ENCODE measurements at places on chromosomes 2 and 18. TPM values are rescaled to one million over a fixed set of nuclear protein-coding genes. Genes with fewer than 3 reads are reported as not detected.

EML6 gene
- total RNA-seq = 1.4 TPM

MC5R gene
- total RNA-seq = not detected

NT5DC4 gene
- not detected for total RNA-seq

CNNM3 gene
- 5.9 TPM for total RNA-seq

GPR75 gene
- 1.2 TPM for total RNA-seq
